ENCODE measurements at places on chromosomes 3 and 15.

DNA sequence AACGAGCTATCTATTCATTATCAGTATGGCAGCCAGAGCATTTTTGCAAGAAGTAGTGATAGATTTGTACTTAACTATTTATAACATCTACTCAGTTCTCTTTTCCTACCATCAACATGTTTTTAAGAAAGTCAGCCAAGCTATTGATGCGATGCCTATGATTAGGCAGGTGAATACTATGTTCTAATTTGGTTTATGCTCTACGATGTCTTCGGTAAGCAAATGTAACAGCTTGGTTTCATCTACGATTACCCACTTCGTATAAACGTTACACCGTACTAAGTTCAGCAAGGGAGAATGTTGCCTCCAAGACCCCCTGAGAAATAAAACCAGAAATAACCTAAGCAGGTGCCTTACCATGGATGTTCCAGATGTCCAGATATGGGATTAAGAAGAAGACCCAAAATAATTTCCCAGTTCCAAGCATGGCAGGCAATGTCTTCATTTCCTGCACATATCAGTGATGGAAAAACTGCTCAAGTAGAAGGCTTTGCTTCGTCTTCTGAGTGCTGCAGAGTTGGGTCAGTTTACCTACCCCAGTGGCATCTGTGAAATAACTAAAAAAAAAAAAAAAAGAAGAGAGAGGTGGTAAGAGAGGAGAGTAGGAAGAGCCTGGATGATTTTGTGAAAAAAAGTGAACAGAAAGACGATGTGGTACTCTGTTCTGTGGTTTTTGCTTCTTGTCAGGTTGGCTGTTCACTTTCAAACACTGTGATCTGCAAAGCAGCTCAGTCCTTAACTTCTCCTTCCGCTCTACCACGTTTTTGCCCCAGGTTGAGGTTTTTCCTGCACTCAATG lies at the start of gene BTLA:
Gene BTLA, minus strand, starts transcription at position 559 of the 798 bp plus-strand sequence. Its CDS starts 114 bp downstream, at position 445.
- no peak for DNase-seq

- no peak for DNase-seq
Observed at GRCh38 chr15:77636209-77636608, 3.5 kb upstream of the LINGO1 start.

GRCh38 chr15:88865498-88866099 lies 29.7 kb downstream of the HAPLN3 start:
- no peak for DNase-seq

DNA sequence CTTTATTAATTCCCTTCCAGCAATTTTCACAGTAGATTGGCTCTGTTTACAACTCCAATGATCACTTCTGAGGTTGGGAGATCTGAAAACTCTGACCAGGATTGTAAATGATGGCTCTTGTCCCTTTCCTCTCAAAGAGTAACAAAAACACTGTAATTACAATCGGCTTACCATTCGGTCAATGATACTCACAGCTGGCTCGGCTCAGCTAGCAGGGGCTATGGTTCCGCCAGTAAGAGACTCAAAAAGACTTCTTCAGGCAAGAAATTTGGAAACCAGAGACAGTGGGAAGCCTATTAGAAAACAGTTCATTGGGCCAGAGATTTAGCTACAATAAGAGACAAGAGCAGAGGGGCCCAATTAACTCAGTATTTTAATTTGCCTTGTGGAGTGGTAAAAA lies 96.6 kb downstream of the LRRC3B start:
- no peak for DNase-seq

- no peak for DNase-seq
Observed at GRCh38 chr3:66443118-66443803, 57.6 kb downstream of the LRIG1 start.

- DNase-seq = no peak
Observed at GRCh38 chr3:188060840-188061544, 93.0 kb upstream of the LPP start.

GRCh38 chr3:67382536-67382935 lies 271.9 kb downstream of the SUCLG2 start:
- DNase-seq = no peak

DNA sequence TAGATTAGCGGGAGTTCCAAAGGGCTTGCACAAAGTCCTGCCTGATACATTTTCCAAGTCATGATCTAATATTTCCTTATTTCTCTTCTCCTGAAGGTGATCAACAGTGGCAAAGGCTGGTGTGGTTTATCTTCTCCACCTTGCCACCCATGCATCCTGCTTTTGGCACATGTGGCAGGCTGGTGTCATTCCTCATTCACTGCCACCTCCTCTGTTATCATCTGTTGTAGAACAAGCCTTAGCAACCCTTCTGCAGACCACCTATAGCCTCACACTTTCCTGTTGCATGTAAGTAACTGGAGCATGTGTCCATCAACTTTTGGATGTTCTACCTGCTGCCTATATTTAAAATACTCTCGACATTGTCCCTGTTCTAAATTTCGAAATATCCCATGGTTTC lies 294.1 kb downstream of the ZBTB20 start:
- DNase-seq = no peak

GRCh38 chr3:28077572-28077971 lies 163.8 kb upstream of the CMC1 start:
- DNase-seq = peak; percentile 39

DNA sequence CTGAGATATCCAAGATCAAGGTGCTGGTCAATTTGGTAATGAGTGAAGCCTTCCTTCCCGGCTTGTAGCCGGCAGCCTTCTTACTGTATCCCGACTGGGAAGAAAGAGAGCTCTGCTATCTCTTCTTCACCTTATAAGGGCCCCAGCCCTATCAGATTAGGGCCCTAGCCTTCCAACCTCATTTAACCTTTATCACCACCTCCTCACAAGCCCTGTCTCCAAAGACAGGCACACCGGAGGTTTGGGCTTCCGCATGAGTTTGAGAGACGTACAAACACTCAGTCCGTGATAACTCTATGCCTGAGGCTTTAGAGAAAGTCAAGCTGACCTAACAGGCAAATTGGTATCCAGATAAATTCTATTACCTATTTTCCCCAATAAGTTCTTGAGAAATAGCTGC lies 243.9 kb downstream of the OPA1 start:
- no peak for DNase-seq

DNA sequence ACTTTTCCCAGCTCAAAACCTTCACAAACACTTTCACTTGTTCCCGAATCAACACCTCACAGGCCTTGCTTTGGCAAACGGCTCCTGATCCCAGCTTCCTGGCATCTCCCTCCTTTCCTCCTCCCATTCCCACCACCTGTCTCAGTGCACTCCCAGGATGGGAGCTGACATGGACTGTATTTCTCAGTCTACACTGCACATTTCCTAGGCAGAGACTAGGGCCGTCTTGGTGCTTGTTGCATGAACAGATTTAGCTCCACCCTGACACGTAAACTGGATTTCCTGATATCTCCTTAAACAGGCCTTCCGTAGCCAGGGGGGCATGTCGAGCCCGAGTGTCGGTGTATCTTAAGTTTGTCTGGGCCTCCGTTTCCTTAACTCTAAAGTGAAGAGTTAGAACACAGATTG lies 790 bp upstream of the WHAMM start:
- no peak for DNase-seq

GRCh38 chr15:70259028-70259424 lies 161.3 kb upstream of the TLE3 start:
- DNase-seq = peak; percentile 83

DNA sequence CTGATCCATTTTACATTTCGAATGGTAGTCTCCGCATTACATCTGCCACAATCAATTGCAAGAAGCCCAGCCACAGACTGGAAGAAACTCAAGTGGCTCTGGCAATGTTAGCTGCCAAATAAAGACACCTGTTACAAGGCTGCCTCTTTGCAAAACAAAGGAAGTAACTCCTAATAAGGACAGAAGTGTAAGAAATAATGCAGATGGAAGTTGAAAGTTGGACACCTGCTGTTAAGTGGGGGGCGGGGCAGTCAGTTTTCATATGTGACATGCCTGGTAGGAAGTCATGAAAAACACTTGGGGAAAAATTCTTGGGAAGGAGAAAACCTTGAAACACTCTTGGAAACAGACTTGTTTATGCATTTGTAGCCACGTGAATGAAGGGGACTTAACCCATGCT lies 54.1 kb upstream of the ATP2C1 start:
- DNase-seq = no peak

DNA sequence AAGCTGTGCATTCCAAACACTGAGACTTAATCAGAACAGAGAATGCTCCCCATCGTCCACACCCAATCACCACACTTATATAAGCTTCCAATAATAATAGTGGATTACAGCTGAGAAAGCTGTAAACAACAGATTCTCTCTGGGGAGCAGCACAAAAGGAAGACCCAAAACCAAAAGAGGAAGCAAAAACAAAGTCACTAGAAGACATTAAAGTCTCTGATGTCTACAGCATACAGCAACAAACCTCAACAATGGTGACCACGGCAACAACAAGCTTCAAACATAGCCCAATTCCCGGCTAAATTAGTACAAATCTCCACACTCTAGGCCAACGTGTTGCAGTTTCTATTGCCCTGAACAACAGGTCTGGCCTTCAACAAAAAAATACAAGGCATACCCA lies 37.7 kb downstream of the ZDHHC23 start:
- DNase-seq = no peak

- DNase-seq = no peak
Observed at GRCh38 chr3:38662544-38662943, 13.1 kb upstream of the SCN5A start.

DNA sequence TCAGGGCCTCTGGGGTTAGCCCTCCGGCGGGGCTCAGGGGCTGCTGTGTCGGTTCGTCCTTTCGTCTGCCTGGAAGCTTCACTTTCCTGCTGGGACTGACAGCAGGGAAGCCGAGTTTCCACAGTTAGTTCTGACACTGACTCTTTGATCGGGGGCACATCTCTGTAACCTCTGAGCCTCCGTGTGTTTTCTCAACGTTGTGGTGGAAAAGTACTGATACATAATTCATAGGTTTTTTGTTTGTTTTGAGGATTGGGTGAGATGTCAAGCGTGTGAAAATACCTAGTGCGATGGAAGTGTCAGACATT lies 481 bp downstream of the AP4E1 start:
- DNase-seq = no peak

DNA sequence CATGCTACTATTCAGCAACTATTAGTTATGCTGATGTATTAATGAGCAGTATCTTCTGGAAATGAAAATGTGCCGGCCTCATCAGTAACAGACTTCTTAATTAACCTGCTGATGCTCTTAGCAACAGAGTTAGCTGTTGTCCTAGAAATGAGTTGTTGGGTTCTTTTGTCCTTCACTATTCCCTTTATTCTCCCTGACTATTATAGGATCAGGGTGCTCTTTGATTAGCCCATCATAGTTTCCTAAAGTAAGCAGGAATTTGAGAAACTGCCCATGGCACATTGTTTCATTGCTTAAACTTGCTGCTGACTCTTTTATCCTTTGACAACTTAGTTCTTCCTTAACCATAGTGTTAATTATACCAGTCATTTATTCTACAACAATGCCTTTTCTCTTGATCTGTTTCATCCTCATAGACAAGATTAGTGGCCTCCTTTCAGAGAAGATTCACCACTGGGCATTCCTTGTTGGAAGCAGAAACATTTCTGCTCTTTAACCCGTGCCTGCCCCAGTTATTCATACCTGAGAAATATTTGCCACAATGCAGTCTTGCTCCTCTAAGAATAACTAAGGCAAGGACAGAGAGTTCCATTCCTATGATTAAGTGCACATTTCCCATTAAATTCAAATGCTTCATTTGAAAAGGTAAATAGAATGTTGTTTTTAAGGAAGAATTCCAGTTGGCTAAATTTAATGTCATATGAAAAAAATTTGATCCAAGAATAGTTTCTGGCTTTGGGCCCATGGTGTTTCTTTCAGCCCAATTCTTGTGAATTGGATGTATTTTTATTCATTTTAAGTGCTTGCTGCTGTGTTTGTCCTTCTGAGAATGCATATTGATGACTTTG lies 573.3 kb upstream of the TBL1XR1 start:
- DNase-seq = no peak

DNA sequence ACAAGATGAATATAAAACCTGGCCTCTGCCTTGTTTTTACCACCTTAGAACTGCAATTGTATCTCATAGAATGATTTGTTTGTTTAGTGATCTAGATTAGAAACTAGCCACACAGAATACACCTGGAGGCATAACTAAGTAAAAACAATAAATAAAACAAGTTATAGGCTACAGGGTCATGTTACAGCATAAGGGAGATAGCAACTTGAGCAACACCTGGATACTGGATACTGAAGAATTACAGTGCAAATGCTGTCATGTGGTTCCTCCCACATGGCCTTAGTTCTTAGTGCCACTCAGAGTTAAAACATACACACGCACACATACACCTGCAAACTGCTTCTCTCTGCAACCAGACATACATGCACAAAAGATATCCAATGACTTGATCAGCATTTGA lies 563.4 kb upstream of the DPPA4 start:
- no peak for DNase-seq

- no peak for DNase-seq
Observed at GRCh38 chr15:74788683-74789151, 6.8 kb downstream of the CSK start.

- no peak for DNase-seq
Observed at GRCh38 chr3:169759256-169759655, 5.6 kb downstream of the TERC start.

- DNase-seq = no peak
Observed at GRCh38 chr15:36256404-36256807, 323.0 kb upstream of the CDIN1 start.

- peak; percentile 88 for DNase-seq
Observed at GRCh38 chr15:51132384-51133139, 37.9 kb upstream of the TNFAIP8L3 start.

- peak; percentile 54 for DNase-seq
Observed at GRCh38 chr15:50164458-50164857, 17.5 kb upstream of the SLC27A2 start.

DNA sequence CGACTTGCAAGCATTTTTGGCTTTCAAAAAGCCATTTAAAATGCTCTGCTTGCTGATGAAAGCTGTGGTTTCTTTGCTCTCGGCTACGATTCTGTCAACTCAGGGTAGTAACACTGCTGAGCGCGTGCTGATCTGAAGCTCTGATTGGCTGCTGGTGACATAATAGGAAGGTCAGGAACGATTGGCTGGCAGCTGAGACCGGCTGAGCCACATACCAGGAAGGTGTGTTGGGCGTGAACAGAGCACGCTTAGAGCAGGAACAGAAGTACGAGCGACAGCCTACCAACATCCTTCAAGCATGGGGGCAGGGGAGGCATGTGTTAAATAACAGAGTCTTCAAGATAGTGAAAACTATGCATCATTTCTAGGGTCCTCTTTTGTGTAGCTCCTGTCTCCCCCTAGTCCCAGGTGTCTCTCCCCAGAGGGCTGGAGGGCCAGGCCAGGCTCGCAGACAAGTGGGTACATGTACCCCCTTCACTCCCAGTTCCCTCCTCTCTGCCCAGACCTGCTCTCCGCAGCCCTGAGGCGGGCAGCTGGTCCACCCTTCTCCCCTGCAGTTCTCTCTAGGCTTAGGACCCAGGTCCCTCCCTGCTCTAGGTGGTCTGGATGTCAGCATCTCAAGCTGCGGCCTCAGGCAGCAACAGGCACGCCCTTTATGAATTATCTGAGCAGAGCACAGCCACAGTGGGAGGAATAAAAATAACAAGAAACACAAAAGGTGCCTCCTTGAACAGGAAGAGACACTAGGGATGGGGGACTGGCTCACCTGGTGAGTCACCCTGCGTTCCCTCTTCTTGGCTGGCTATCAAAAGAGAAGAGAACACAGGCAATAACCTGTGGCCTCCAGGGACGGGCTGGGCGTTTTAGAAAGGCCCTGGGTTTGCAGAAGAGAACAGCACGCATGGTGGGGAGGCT lies 76.0 kb downstream of the TAMM41 start:
- DNase-seq = peak; percentile 50

Measured in tibial artery (tissue), 4 donors.